Right hindlimb (tissue), 1 donor: ENCODE measurements at places on chromosomes 2 and 18.

DNA sequence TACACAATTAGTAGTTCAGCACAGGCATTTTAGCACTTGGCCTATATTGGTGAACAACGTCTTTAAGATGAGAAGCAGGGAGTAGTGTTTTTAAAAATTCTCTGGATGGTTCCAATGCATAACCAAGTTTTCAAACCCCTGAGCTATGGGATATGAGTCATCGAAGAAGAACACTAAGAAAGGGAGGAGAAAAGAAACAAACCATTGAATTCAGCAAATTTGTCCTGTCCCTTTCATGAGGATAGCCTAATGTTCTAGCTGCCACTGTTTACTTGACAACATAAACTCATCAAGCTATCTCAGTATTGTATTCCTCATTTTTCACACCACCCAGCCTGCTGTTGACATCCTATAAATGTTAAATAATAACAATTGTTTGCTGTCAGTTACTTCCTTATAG is 158.0 kb downstream of the BARD1 start:
- DNase-seq: no peak

DNA sequence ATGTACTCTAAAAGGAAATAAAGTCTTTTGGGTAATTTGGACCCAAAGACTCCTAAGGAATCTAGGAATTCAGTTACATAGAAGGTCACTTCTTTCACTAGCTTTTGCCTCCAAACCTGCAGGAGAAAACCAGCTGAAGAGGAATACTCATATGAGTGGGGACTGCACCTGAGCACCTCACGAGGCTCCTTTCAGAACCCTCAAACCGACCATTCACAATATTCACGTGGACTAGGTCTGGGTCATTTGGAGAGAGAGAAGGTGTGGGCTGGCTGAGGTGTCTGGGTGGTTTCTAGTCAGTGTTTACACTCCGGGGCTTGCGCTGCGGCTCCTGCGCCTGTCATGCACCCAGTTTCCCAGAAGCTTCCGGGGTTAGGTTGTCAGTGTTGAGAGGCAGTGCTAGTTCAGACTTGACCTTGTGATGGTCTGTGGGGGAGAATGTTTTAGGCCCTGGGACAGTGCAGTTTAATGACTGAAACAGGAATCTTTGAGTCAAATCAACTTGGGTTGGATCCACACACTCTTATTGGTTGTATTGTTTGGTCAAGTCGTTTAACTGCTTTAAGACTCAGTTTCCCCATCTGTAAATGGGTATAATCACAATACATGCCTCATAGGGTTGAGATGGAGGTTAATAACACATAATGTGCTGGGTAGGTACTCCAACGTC is 78.4 kb downstream of the LIMS1 start:
- DNase-seq: no peak

GRCh38 chr18:48037481-48038271 is 107.2 kb upstream of the SMAD2 start:
- peak; percentile 21 for DNase-seq

DNA sequence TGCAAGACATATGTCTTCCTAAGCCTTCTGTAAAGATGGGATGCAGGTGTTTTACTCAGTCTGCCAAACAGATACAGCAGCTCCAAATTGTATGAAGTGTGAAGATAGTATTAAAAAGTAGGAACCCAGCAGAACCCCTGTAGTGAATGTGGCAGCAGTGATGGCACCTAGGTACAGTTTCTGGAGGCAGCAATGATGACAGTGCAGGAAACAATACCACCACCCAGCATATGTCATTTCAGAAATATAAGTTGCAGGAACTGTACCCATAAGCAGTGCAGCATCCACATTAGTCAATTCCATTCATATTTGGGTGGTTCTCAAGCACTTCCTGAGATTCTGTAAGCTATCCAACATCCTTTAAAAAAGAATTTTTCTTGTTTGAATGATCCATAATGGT is 46.7 kb upstream of the ATP5MC3 start:
- no peak for DNase-seq

DNA sequence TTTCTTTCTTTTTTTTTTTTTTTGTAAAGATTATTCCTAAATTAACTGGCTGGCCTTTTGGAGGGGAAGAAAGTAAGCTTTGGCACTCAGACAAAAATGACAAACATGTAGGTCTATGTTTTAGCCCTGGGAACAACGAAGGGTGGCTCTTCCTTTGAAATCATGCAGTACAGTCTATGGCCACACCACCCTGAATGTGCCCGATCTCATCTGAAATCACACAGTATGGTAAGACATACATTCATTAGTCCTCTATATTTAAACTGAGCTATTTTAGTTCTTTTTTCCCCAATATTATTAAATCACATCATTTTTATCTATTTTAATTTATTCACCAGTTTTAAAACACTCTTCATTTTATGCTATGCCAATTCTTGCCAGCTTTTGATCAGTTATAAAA is 48.2 kb downstream of the PLA2R1 start:
- DNase-seq: no peak

DNA sequence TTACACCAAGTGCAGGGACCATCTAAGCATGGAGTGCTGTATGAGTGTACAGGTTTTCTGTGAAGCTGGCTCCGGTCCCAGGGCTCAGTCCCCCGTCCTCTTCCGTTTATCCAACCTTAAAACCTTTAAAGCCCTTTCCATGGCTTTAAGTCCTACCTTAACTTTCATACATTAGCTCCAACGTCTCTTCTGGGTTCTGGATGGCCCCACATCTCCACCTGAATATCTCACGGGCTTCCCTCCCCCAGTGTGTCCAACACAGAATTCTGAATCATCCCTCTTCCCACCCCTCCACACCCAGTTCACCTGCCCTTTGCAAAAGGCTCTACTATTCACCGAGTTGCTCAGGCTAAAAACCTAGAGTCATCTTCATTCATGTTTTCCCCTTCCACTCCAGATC is 12.8 kb downstream of the ARHGAP25 start:
- DNase-seq: no peak

DNA sequence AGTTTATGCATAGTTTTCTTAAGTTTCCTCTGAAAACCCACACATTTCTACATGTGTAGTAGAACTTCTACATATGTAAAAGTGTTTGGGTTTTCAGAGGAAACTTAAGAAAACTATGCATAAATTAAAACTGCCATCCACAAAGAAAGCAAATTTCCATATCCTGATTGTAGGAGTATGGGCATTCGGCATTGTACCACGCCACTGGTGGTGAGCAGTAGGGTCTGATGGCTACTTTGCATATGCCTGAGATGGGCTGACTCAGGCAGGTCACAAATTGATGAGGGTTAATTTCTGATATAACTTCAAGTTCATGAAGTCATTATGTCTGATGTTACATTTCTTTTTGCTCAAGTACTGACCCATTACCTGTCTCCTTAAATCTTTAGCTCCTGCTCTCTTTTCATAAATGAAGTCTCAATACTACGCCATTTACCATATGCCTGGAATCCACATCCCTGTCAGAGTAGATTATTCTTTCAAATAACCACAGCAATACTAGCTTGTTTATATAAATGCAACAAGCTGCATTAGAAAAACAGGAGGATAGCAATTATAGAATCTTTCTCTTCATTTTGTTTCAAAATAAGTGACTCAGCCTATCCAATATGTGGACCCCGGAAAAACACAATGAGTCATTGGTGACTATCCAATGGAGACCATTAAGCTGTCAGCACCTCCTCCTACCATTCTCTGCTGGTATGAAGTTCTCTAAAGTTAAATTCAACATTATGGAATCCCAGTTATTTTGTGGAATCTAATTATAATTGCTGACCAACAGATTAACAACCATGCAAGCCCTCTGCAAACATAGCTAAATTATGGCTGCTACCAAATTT is 355.2 kb upstream of the UBE2E3 start:
- no peak for DNase-seq

DNA sequence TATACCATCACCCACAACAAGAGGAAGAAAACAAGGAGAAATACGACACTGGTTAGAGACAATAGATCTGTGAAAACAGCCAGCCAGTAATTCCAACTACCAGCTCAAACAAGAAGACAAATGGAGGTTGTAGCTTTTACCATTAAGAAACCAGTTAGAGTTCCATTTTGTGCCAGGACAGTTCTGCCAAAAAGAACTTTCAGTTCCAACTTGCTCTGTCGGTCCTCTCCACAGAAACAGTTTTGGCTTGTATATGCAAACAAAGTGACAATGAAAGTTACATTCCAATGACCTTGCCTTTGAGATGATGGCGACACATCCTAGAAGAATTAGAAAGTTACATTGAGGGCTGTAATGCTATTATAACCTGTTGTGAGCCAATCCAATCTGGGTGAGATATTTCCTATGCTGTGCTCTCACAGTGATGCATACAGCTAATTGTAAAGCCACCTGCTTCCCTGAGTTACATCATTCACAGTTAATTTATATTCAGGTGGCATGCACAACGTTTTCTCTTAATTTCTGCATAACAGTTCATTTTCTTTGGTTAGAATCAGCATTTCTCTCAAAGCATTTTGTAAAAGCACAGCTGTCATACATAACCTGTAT is 1378.4 kb upstream of the PIK3C3 start:
- no peak for DNase-seq

DNA sequence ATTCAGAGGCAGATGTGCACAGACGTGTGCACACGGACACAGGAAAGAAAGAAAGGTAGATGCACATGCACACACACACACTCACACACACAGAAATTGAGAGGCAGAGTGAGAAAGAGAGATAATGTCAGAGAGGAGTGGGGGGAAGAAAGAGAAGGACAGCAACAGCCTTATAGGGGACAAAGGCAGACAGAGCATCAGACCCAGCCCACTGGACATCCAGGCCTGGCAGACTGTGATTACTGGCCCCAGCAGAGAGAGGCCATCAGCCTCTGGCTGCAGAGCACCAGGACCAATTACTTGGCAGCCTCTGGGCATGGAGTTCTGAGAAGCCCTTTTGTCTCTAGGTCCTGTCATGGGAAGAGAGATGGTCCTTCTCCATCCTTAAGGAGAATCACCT is 66.1 kb downstream of the C18orf54 start:
- no peak for DNase-seq

DNA sequence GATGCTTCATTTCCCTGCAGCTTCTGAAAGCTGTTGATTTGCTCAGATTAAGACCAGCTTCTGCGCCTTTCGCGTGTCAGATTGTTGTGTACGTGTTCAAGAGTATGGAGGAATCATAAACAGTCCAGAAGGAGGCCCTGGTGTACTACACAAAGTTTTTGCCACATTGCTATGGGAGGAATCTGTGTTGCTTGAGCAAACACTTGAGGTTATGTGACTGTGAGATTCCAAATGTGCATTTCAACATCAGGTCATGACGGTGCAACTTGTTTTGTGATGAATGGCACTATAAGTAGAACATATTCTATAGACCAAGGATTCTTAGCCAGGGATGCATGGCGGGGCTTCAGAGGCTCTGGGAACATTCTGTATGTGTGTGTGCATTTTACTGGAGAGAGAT is 35.0 kb downstream of the SRSF7 start:
- no peak for DNase-seq

DNA sequence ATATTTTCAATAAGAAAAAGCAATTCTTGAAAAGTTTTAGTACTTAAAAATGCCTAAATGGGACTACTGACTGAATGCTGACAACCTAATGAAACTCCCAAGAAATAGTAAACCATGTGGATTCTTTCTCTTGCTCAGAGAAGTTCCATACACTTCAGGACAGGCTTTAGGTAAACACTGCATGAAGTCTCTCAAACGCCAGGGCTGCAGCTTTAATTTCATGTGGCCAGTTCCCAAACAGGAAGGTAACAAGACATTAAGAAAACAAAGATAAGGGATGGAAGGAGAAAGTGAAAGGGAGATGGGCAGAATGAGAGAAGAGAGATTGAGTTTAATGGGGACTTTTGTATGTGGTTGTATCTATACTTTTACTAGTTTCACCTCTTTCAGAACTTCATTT is 734.7 kb upstream of the PKDCC start:
- no peak for DNase-seq

DNA sequence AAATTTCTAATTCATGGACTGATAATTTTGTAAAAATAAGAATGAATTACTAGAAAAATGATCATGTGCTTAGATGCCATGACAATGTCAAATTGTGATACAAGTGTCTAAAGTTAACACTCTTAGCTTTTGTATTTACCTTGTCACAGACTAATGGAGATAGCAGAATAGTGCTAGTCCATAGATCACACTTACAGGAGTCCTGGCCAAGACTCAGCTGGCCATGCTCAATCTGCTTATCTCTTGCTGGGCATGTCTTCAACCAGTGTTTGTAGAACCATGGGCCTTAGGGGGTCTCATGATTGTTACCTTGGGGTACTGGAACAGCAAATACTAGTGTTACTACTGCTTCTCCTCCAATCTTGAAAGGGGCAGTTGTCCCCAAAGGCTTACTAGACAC is 44.0 kb downstream of the TET3 start:
- DNase-seq: no peak

DNA sequence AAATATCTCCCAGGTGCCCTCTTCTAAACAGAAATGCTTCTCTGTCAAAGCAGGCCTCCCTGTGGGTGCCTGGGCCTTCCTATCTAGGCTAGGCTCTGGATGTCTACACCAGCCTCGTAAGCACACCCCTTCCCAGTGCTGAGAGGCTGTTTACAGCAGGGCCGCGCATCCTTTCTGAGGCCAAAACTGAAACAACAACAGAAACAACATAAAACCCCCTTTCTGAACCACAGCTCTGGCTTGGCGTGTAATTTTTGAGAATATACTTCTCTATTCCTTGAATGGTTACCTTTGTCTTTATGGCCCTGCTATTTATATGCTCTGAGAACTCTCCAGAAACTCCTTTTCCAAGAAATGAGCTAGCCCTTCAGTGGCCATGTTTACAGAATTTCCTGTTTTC is 118.4 kb downstream of the BCL2L11 start:
- DNase-seq: no peak

DNA sequence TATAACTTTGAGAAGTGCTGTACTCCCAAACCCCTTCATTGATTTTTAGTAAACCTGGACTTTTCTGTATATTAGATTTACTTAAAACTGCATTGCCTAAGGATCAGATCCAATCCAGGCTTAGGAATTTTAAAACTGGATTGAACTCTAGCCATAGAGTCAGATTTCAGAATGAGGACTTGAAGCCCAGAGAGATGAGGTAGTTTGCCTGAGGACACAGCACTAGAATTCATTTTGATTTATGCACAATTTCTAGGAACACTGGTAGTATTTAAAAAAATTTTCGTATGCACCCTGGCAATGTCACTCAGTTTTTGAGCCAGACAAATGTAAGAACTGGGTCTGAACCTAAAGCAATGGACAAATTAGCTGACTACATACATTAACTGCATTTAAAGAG is 144.9 kb downstream of the KCTD1 start:
- DNase-seq: no peak

DNA sequence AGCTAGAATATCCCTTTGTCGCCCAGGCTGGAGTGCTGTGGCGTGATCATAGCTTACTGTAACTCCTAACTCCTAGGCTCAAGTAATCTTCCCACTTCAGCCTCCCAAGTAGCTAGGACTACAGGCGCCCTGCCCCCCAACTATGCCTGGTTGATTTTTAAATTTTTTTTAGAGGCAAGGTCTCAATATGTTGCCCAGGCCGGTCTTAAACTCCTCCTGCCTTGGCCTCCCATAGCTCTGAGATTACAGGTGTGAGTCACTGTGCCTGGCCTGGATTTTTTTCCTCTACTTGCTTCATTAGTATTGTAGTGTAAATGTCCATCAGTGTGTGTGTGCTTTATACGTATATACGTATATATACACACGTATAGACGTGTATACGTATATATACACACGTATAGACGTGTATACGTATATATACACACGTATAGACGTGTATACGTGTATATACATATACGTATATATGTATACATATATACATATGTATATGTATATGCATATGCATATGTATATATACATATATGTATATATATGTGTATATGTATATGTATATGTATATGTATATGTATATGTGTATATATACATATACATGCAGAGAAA is 124.4 kb downstream of the DIS3L2 start:
- no peak for DNase-seq
